Activated T-helper 17 cell treated with anti-CD3 and anti-CD28 coated beads, Interleukin-2, amount 50 U/mL, for 72 hours (primary cell): ENCODE measurements at places on chromosomes 11 and 22. TPM values are rescaled to one million over a fixed set of nuclear protein-coding genes. Genes with fewer than 3 reads are reported as not detected.

The OR4A16 gene
- total RNA-seq, result not detected

The LRP5 gene
- 4.6 TPM for total RNA-seq

The CBLIF gene
- total RNA-seq, result not detected

The OR2AG1 gene
- not detected for total RNA-seq

The LIF gene
- 300 TPM for total RNA-seq

The CASP5 gene
- total RNA-seq, result not detected

The LDHAL6A gene
- total RNA-seq, result not detected

The MB gene
- total RNA-seq, result not detected

The UBXN1 gene
- 70.7 TPM for total RNA-seq

The PKDREJ gene
- not detected for total RNA-seq

The LGR4 gene
- total RNA-seq, result 1.4 TPM

The P2RY6 gene
- not detected for total RNA-seq

The OR52N1 gene
- total RNA-seq, result 0.09 TPM

The HIC2 gene
- 4.8 TPM for total RNA-seq

The LMO2 gene
- not detected for total RNA-seq

The OSM gene
- 41.1 TPM for total RNA-seq

The ST14 gene
- total RNA-seq, result not detected

The OR9I1 gene
- not detected for total RNA-seq

The TECTA gene
- 0.32 TPM for total RNA-seq

The CREBZF gene
- total RNA-seq, result 56.7 TPM

The DDI1 gene
- total RNA-seq, result not detected

The NLRP14 gene
- not detected for total RNA-seq

The GGTLC3 gene
- not detected for total RNA-seq

The OR2AT4 gene
- not detected for total RNA-seq

The TRIM49 gene
- total RNA-seq, result not detected
